ENCODE measurements at places on chromosomes 1 and 21.

DNA sequence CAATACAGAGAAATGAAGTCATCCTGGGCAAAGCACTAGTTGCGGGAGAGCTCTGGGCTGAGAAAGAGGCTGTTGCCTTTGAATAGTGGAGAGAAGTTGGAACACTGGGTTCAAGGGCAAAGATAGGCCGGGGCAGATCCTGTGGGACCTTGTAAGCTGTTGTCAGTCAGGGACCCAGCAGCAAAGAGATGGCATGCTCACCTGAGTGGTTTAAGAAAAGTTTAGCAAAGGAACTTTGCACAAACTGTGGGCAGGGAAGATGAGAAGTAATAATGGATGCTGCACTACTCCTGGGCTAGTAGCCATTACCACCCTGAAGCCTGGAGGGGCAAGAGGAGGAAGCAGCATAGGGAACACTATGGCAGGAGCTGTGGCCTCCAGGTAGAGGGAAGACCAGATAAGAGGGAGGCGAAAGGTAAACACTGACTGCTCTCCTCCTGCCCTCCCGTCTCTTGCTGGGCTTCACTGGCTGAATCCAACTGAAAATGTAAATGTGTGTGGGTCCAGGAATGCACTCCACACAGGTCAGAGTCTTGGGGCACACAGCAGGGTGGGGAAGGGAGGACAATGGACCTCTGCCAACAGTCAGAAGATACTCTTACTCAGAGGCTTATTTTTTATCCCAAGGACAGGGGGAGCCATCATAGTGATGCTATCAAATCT lies 129.2 kb downstream of the PLPP3 start:
- no peaks in the 10 kb centered on the region for H3K4me1 ChIP-seq
- DNase-seq: no peak
- no peaks in the 10 kb centered on the region for H3K27me3 ChIP-seq
- no peak overlapping the region for H3K27ac ChIP-seq
- H3K36me3 ChIP-seq: no peaks in the 10 kb centered on the region

DNA sequence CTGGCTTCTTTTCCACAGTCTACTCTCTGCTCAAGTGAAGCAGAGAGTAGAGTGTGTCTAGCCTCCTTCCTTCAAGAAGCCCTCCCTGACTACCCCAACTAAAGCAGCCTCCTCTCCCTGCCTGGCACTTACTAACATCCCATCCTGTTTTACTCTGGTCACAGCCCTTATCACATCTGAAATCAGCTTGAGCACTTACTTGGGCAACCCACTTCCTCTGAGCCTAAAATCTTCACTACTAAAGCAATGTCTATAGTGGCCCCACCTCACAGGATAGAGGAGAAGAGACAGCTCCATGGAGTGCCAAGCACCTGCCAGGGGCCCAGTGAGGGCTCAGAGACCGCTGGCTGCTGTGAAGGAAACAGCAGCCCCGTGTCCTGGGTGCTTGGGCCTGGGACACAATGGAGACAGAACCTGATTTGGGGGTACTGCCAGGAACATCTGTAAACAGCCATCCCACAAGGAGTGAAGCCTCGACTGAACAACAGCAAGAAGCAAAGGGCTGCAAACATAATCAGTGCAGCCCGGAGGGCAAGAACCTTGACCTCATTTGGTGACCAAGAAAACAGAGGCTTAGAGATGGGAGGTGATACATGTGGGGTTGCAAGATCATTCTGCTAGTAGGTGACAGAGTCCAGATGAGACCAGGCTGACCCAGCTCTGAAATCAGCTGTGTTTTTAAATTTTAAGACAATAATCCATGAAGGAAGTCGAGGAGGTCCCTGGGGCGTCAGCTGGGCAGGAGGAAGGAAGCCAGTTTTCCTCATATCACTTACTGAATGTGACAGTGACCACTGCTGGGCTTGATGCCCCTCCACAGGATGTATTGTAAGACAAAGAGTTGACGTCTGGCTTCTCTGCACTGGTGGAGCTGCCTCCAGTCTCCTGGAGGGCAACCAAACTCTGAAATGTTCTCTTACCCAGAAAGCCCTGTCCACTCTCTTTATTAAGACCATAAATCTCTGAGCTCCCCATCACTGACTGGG lies 710.6 kb downstream of the MATN1 start:
- H3K4me1 ChIP-seq: no peaks in the 10 kb centered on the region
- no peak overlapping the region for H3K4me3 ChIP-seq
- no peaks in the 10 kb centered on the region for H3K27me3 ChIP-seq
- no peak for DNase-seq

DNA sequence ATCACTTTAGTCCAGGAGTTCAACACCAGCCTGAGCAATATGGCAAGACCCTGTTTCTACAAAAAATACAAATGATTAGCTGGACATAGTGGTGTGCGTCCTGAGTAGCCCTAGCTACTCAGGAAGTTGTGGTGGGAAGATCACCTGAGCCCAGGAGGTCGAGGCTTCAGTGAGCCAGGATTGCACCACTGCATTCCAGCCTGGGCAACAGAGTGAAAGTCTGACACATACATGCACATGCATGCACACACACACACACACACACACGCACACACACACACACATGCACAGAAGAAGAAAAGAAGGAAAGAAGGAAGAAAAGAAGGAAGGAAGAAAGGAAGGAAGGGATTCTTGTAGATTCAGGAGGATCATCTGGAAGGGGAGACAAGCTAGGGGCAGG lies 104.4 kb upstream of the USP25 start:
- H3K4me1 ChIP-seq: no peaks in the 10 kb centered on the region
- H3K27ac ChIP-seq: no peak overlapping the region
- no peaks in the 10 kb centered on the region for H3K36me3 ChIP-seq
- no peak for DNase-seq

DNA sequence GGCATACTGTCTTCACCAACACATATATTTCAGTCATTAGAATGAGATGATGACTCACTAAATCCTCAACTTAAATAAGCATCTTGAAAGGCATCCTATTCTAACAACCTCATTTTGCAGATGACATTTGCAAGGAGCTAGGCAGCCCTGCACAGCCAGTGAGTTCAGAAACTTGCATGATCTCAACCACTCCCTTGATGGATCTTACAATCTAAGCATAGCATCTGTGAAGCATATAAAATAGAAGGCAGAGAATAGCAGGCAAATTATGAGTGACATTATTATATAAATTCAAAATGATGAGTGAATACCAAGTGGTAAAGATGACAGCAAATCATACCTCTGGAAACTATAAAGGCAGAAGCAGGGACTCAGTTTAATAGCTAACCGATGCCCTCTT lies 31.6 kb downstream of the KRTAP20-3 start:
- no peaks in the 10 kb centered on the region for H3K4me1 ChIP-seq
- no peaks in the 10 kb centered on the region for H3K36me3 ChIP-seq
- no peak overlapping the region for H3K4me3 ChIP-seq

GRCh38 chr1:100893718-100894117 lies 924 bp downstream of the EXTL2 start:
- no peak overlapping the region for H3K4me3 ChIP-seq
- H3K4me1 ChIP-seq: peaks cover 7% of the 10 kb centered on the region
- H3K27ac ChIP-seq: no peak overlapping the region
- no peaks in the 10 kb centered on the region for H3K36me3 ChIP-seq

- no peak for DNase-seq
- no peaks in the 10 kb centered on the region for H3K36me3 ChIP-seq
- H3K4me3 ChIP-seq: no peak overlapping the region
- H3K4me1 ChIP-seq: no peaks in the 10 kb centered on the region
- no peak overlapping the region for H3K27ac ChIP-seq
These were observed 6.4 kb upstream of the ERI3 start for GRCh38 chr1:44361478-44361877.

- no peak for DNase-seq
- no peak overlapping the region for H3K4me3 ChIP-seq
- H3K27ac ChIP-seq: no peak overlapping the region
- no peaks in the 10 kb centered on the region for H3K27me3 ChIP-seq
- no peaks in the 10 kb centered on the region for H3K36me3 ChIP-seq
- H3K4me1 ChIP-seq: no peaks in the 10 kb centered on the region
These were observed 27.7 kb upstream of the C1orf159 start for GRCh38 chr1:1143636-1144035.

DNA sequence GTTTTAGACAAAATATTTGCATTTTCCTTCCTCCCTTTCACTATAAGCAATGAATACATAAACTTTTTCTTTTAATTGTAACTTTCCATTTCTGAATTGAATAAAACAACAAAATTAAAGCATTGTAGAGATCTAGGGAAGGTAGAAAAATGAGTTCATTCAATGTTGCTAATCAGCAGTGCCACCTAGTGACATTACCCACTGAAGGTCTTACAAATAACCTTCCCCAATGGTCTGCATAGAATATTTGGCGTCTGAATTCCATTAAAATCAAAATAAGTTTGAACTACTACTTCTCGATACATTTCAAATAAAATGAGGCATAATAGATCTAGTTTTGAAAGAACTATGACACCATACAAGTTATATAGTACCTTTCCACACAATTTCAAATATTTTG lies 19.6 kb downstream of the FH start:
- H3K36me3 ChIP-seq: no peaks in the 10 kb centered on the region
- H3K4me1 ChIP-seq: no peaks in the 10 kb centered on the region
- no peak overlapping the region for H3K4me3 ChIP-seq
- DNase-seq: no peak
- H3K27me3 ChIP-seq: no peaks in the 10 kb centered on the region
- no peak overlapping the region for H3K27ac ChIP-seq

DNA sequence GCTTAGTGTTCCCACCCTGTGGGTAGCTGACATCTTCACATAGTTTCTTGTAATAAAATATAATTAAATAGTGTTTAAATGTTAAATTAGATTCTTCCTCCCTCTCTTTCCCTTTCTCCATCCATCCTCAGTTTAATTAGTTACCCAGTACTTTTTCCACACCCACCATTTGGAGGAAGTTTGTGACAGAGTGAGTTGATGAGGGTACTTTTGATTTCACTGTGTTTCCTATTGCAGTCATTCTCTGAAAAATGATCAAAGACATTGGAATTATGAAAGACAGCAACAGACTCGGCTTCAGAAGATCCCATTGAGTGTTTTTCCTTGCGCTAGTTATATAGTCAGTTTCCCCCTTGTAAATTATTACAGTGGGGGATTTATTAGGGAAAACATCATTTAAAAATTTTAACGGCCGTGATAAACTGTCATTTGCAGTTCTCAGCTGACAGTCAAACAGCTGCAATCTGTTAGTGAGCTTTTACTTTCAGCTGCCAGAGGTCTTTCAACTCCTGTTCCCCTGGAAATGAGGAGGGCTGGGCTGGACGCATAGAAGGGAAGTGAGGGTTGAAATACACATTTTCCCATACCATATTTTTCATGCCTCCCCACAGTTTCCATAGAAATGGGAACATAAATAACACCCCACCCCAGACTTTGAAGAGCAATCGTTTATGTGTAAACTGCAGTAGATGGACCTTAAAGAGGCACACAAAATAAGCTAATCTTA lies 61.3 kb upstream of the CACYBP start:
- no peaks in the 10 kb centered on the region for H3K36me3 ChIP-seq
- no peak overlapping the region for H3K4me3 ChIP-seq
- no peak overlapping the region for H3K27ac ChIP-seq
- no peaks in the 10 kb centered on the region for H3K27me3 ChIP-seq

GRCh38 chr1:106406114-106406513 lies 650.4 kb upstream of the PRMT6 start:
- H3K27me3 ChIP-seq: no peaks in the 10 kb centered on the region
- no peaks in the 10 kb centered on the region for H3K4me1 ChIP-seq
- H3K36me3 ChIP-seq: no peaks in the 10 kb centered on the region
- no peak for DNase-seq
- H3K27ac ChIP-seq: no peak overlapping the region
- no peak overlapping the region for H3K4me3 ChIP-seq

DNA sequence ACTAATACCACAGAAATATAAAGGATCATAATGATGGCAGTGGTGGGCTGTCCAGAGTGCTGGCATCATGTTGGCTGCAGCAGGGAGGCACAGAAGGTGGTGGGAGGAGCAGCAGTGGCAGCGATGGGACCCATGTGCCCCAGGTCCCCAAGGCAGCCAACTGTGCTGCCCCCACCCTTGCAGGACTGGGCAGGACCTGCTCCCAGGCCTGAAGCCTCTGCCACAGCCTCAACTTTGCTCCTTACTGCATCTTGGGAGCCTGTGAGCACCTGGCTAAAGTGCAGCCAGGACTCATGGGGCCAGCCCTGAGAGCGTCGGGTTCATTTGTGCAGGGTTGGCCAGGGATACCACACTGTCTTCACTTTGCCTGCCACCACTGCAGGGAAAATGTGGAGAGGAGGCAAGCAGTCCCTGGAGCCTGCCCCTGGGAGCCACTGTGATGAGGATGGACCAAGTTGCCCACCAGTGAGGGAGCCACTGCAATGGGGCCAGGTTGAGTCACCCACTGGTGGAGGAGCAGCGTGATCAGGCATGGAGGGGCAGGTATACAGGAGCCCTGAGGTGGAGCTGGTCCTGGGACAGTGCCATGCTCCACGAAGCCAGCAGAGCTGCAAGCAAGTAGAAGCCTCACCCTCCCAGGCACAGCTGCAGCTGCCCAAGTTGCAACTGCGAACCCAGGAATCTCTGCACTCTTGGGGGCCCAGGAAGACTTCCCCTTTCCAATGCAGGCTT lies 25.3 kb upstream of the DENND1B start:
- no peak for DNase-seq
- no peaks in the 10 kb centered on the region for H3K4me1 ChIP-seq
- no peak overlapping the region for H3K4me3 ChIP-seq
- H3K27me3 ChIP-seq: no peaks in the 10 kb centered on the region
- H3K27ac ChIP-seq: no peak overlapping the region

- H3K36me3 ChIP-seq: no peaks in the 10 kb centered on the region
- DNase-seq: peak; percentile 73
- H3K27me3 ChIP-seq: no peaks in the 10 kb centered on the region
- peak overlapping the region; percentile 7 for H3K27ac ChIP-seq
These were observed 77.0 kb upstream of the MACF1 start for GRCh38 chr1:39127513-39127912.

- H3K27me3 ChIP-seq: no peaks in the 10 kb centered on the region
- DNase-seq: no peak
- H3K4me1 ChIP-seq: peaks cover 29% of the 10 kb centered on the region
- H3K4me3 ChIP-seq: no peak overlapping the region
- H3K36me3 ChIP-seq: peaks cover 29% of the 10 kb centered on the region
These were observed 55.8 kb downstream of the GNG12 start for GRCh38 chr1:67777440-67777839.

DNA sequence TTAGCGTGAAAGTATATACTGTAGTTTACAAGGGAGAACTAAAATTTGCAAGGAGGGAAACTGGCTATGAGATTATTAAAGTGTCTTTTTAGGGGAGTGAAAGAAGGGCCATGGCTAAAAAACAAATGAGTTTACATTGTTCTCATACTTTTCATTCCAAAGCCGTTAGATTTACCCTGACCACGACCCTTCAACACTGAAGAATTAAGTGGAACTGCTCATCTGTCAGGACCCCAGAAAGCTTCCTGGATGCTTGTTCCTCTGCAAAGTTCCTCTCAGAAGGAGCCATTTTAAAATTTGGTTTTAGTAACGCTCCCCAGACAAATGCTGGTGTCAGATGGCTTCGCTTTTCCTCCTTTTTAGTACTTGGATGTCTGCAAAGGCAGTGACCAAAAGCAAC lies 82.7 kb upstream of the ZBTB18 start:
- peaks cover 5% of the 10 kb centered on the region for H3K4me1 ChIP-seq
- DNase-seq: no peak
- H3K27me3 ChIP-seq: no peaks in the 10 kb centered on the region
- no peaks in the 10 kb centered on the region for H3K36me3 ChIP-seq
- no peak overlapping the region for H3K4me3 ChIP-seq

Measured in tibial nerve (tissue), 4 donors.